ENCODE measurements at places on chromosomes 16 and 17.

GRCh38 chr16:20849589-20850390 lies 43.5 kb downstream of the REXO5 start:
- peak; percentile 69 for DNase-seq

DNA sequence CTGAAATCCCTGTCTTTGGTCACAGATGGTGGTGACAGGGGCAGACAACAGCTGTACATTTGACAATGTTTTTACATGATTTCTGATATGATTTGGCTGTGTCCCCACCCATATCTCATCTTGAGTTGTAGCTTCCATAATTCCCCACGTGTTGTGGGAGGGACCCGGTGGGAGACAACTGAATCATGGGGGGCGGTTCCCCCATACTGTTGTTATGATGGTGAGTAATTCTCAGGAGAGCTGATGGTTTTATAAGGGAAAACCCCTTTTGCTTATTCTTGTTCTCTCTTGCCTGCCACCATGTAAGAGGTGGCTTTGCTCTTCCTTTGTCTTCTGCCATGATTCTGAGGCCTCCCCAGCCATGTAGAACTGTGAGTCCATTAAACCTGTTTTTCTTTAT lies 353.9 kb downstream of the CPPED1 start:
- peak; percentile 64 for DNase-seq

DNA sequence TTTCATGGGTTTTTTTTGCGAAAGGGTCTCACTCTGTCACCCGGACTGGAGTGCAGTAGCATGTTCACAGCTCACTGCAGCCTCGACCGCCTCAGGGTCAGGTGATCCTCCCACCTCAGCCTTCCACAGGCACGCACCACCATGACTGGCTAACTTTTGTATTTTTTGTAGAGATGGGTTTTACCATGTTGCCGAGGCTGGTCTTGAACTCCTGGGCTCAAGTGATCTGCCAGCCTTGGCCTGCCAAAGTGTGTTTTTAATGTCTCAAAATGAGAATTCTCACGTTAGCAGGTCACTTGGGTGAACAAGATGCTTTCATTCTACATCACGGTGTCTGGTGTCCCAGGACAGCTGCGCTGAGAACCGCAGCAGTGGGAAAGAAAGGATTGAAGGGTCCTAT lies 3.2 kb downstream of the FBXO31 start:
- DNase-seq: no peak

- DNase-seq: no peak
Observed at GRCh38 chr16:73732681-73733080, 563.9 kb upstream of the PSMD7 start.

DNA sequence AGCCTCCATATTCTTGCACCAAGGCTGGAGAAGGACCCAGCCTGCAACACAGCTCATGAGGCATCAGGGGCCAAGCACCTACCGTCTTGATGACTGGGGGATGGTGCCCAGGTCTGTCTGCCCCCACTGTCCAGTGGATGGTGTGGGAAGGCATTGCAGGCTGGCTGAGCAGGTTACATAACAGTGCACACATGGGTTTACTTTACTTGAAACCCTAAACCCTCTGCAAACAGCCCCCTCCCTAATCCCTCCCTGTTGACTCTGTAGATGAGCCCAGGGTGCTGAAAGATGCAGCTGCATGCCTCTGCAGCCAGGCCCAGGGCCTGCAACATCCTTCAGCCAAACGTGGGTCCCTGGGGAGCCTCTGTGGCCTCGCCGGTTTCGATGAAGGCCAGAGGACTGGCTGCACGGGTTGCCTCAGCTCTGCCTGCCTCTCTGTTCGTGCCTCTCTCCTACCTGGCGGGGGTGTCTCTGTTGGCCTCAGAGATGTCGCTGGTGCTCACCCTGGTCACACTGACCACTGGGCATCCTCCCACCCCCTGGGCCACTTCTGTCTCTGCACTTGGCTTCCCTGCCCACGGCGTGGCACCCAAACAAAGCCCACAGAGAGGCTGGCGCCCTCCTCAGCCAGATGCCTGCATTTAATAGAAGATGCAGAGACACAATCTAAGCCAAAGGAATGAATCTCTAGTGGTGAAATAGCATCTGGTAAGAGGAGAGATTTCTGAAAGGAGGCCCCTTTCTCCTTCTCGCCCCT lies 95.1 kb downstream of the METRNL start:
- no peak for DNase-seq

DNA sequence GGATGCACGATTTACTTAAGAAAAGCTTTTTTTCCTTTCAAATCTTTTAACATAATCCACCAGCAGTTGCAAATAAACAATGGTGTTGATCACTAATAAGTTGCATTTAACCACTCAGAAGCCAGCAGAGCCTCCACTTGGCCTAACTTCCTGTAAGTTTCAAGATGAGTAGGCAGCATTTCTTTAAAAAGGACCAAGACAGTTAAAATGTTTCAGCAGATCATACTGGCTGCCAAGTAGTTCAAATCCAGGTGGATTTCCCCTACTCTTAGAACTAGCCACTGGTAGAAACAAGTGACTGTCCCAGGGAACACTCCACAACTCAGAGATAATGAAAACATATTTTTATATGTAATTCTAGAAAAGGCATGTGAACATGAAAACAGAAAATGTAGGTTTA lies 17.0 kb upstream of the RFFL start:
- DNase-seq: peak; percentile 16

GRCh38 chr16:84949772-84950436 lies 61.4 kb downstream of the ZDHHC7 start:
- DNase-seq: no peak

DNA sequence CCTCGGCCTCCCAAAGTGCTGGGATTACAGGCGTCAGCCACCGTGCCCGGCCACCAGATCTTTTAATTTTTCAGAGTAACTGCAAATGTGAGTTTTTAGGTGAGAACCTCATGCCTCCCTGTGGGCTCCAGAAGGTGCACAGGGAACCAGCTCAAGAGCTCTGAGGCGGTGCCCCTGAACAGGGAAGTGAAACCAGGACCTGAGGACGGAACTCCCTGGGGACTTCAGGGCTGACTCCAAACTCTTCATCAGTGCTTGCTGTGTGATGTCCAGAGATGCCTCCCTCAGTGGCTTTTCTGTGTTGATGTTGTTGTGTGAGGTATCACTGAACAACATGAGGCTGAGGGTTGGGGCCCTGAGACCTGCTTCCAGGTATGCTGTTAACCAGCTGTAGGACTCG lies 23.8 kb downstream of the SLC12A3 start:
- DNase-seq: no peak

DNA sequence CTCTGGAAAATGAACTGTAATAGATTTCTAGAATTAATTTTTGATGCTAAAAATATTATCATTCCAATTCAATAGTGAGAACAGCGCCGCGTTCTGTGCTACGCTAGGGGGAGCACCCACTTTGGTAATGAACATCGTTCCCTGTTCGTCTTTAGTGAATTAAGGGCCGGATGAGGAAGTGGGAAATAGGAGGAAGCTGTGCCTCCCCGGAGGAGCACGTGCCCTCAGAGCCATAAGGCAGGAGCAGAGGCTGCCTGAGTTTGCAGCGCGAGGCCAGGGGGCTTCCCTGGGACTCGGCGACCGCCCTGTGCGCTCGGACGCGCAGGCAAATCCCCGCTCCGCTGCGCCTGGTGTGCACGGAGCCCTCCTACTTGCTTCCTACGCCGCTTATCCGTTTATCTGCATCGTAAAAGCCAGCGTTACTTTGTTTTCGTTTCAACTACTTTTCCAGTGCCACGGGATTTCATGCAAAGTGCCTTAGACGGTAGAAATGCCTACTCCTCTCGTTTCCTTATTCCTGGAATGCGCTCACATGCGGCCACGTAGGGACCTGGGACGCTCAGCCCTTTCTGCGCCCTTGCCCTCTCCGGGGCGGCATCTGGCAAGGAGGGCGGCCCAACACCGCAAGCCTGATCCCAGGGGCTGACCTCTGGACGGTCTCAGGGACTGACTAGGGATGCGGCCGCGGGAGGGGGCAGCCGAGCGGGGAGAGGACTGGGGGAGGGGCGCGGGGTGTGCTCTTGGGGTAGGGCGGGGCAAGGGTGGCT lies 76.4 kb downstream of the KCNJ12 start:
- DNase-seq: peak; percentile 58

DNA sequence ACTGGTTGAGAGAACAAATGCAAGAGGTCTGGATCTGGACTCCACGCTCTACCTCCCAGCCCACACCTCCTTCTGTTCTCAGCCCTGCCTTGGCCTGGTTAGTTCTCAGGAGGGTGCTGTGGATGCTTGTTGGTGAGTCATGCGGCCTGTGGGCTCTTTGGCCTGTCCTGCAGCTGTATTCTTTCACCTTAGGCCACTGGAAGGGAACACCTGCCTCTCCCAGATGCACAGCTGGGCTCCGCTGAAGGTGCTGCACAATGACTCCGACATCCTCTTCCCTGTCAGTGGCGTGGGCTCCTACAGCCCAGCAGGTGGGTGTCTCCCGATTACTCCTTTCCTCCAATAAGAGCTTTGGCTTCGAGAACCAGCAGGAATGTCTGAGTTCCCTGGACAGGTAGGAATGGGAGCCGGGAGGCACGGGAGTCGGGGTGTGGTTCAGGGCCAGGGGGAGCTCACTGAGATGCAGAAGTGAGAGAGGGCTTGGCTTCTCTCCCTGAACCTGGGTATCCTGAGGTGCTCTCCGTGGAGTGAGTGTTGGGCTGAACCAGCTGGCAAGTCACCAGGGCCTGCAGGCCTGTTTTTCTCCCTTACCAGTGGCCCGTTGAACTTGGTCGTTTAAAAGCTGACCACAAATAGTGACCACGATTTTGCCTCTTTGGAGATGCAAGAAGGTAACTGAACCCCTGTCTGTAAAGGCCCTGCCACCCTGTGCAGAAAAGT lies 85.0 kb downstream of the SNX29 start:
- no peak for DNase-seq

GRCh38 chr16:55824473-55825000 lies 8.4 kb downstream of the CES1 start:
- no peak for DNase-seq

GRCh38 chr16:73057291-73058210 lies 9.6 kb upstream of the ZFHX3 start:
- no peak for DNase-seq

GRCh38 chr16:10123141-10123540 lies 59.1 kb downstream of the GRIN2A start:
- no peak for DNase-seq

DNA sequence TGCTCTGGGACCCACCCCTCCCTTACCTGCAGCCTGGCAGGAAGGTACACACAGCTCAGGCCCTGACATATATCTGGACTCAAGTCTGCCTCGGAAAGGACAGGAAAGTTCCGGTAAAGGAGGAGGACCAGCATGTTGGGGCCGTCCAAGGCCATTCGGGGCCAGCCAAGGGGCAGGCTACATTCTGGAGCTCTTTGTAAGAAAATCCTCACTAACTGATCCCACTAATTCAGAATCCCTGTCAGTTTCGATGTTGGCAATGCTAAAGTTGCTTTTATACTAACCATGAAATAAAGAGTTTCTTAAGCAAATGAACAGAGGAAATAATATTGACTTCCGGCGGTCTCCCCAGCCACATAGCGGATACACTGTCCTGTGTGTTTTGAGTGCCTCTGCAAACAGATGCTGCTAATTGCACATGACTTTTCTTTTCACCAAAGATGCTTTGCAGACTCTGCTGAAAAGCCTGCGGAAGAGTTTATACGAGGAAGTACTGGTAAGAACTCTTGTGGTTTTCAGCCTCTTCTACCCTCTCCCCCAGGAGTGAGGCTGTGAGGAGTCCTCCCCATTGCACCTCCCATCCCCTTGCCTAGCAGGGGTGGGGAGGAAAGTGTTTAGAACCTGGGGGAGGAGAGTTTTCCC lies 54.8 kb downstream of the PLXDC1 start:
- peak; percentile 23 for DNase-seq

DNA sequence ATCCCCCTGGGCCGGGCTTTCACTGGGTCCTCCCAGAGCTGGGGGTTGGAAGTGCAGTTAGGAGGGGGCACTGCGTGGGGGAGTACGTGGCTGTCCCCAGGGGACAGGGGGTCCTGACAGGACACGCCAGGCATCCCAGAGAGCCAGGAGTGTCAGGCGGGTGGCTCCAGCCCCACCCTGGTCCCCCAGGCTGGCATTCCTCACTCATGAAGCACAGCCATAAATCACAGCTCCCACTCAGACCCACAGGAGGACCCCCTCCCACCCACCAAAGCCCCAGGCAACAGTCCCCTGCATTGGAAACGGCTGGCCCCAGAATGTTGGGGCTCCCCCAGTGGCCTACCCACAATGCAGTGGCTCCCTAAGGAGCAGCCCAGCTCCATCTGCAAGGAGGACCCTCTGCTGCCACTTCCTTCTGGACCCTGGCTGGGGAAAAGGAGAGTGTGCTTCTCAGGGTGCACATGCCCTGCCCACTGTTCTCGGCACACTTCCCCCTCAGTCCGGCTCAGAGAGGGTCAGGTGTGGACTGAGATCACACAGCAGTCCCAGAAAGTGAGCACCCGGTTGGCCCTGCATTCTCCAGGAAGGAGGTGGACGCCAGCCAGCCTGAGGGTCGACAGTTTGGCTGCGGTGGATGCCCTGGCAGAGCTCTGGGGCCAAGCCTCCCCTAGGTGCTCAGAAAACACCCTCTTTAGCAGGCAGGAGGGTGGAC lies 7.3 kb upstream of the FOXN1 start:
- no peak for DNase-seq

- DNase-seq: no peak
Observed at GRCh38 chr17:20968913-20969616, 73.7 kb downstream of the USP22 start.

DNA sequence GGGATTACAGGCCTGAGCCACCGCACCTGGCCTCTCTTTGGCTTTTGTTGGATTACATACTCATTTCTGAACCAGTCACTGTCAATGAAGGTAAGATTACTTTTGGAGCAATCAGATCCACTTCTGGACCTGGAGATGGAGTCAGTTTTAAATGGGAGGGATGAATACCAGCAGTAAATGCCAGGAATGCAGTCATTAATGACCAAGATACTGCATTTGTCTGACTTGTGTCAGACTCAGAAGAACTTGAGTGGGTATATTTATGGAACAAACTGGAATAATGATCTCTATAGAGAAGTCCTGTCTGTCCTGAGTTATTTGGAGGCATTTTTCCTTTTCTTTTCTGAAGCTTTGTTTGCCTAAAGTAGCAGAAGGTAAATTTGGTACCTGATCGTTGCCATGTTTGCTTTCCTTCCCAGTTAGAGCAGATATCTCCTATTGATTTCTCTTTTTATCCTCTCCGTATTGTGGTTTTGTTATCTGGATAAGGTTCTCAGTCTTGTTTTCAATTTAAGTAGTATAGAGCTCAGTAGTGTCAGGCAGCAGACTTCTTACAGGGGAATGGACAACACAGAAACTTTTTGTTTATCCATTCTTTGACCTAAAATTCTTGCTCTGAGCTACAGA lies 10.7 kb downstream of the NLK start:
- DNase-seq: no peak

DNA sequence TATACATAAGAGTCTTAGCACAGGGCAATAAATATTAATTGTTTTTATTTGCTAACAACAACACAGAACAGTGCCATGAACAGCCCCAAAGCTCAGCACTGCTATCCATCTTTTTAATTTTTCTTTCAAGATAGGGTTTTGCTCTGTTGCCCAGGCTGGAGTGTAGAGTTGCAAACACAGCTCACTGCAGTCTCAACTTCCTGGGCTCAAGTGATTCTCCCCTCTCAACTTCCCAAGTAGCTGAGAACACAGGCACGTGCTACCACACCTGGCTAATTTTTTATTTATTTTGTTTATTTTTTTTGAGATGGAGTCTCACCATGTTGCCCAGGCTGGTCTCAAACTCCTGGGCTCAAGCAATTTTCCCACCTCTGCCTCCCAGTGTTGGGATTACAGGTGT lies 47.6 kb upstream of the AKAP1 start:
- no peak for DNase-seq

GRCh38 chr17:5788266-5788900 lies 204.1 kb upstream of the NLRP1 start:
- no peak for DNase-seq

GRCh38 chr17:1532836-1533602 lies 16.6 kb upstream of the INPP5K start:
- DNase-seq: peak; percentile 44
